Articular chondrocyte of knee joint (primary cell): ENCODE measurements at places on chromosomes 11 and 22. TPM values are rescaled to one million over a fixed set of nuclear protein-coding genes. Genes with fewer than 3 reads are reported as not detected.

Gene HTR3B
- not detected in 2 replicates for total RNA-seq

Gene TNNT3
- 0.43 TPM in 1 of 2 replicates, not detected in the other for total RNA-seq

Gene LARGE2
- total RNA-seq = not detected in 2 replicates

Gene SMTNL1
- total RNA-seq = not detected in 2 replicates
